T-cell (primary cell): ENCODE measurements at places on chromosomes 2 and 18. TPM values are rescaled to one million over a fixed set of nuclear protein-coding genes. Genes with fewer than 3 reads are reported as not detected.

AGXT gene
- total RNA-seq = 0.76 TPM

UGT1A3 gene
- not detected for total RNA-seq

ANKRD29 gene
- not detected for total RNA-seq

LCT gene
- 0.26 TPM for total RNA-seq

FRZB gene
- total RNA-seq = 0.06 TPM

HOXD1 gene
- total RNA-seq = not detected

C18orf63 gene
- not detected for total RNA-seq

MPV17 gene
- 93.6 TPM for total RNA-seq

SULT1C2 gene
- not detected for total RNA-seq

COL3A1 gene
- not detected for total RNA-seq

POTEI gene
- total RNA-seq = not detected

DNER gene
- not detected for total RNA-seq

HRH4 gene
- total RNA-seq = 0.43 TPM

PLCL1 gene
- total RNA-seq = 15.3 TPM

SPAG16 gene
- 4.0 TPM for total RNA-seq

TUBA3E gene
- total RNA-seq = not detected

CD207 gene
- not detected for total RNA-seq

SGPP2 gene
- total RNA-seq = 3.3 TPM

SERPINB11 gene
- total RNA-seq = not detected

FAP gene
- not detected for total RNA-seq

NRP2 gene
- not detected for total RNA-seq

PAX3 gene
- not detected for total RNA-seq

IGFBP2 gene
- not detected for total RNA-seq

SP140 gene
- 49.3 TPM for total RNA-seq

ITGB6 gene
- total RNA-seq = not detected

PIEZO2 gene
- not detected for total RNA-seq

TMEM18 gene
- total RNA-seq = 22.8 TPM

PMAIP1 gene
- total RNA-seq = 19.5 TPM

MAP3K19 gene
- not detected for total RNA-seq

PTPN4 gene
- total RNA-seq = 110 TPM

REG3G gene
- total RNA-seq = 0.32 TPM

VIT gene
- not detected for total RNA-seq

CIAO1 gene
- total RNA-seq = 65.2 TPM

ZNF804A gene
- 0.06 TPM for total RNA-seq

ZSWIM2 gene
- total RNA-seq = not detected

FEV gene
- not detected for total RNA-seq

HES6 gene
- total RNA-seq = 3.6 TPM

SLC8A1 gene
- 0.13 TPM for total RNA-seq

NRBP1 gene
- 155 TPM for total RNA-seq

ELOA2 gene
- not detected for total RNA-seq

ETAA1 gene
- 12.4 TPM for total RNA-seq

LRP2 gene
- total RNA-seq = 0.03 TPM

KIF3C gene
- 8.6 TPM for total RNA-seq

ASXL3 gene
- total RNA-seq = not detected

DNAH6 gene
- 1.2 TPM for total RNA-seq

KCNS3 gene
- 0.22 TPM for total RNA-seq

UGT1A4 gene
- not detected for total RNA-seq

APCDD1 gene
- not detected for total RNA-seq

DSG4 gene
- not detected for total RNA-seq
